ENCODE measurements at places on chromosomes 5 and 9.

DNA sequence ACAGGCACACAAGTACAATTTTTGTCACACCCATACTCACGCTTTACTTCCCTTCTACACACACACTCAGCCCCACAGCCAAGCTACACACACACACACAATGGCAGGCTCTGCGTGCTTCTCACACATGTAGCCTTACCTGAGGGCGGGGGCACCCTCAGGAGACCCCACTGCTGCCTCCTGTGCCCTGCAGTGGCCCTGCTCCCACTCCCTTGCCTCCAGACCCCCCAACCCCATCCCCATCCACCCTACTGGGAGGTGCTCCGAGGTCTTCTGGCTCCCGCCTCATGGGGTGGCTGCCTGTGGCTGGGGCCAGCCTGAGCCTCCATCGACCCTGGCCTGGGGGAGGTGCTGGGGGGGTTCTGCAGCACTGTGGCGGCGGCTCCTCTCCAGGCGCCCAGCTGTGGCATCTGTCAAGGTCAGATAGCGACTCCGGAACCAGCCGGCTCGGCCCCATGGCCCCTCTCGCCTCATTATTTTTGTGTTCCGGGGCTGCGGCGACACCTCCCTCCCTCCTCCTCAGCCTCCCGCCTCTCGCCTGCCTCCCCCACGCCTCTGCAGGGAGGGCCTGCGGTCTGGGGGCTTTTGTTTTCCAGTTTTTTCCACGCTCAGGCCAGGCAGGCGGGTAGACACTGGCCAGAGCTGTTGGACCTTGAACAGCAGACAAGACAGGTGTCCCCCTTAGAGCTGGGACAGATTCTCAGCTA is 21.7 kb downstream of the CXXC5 start:
- no peak for DNase-seq

DNA sequence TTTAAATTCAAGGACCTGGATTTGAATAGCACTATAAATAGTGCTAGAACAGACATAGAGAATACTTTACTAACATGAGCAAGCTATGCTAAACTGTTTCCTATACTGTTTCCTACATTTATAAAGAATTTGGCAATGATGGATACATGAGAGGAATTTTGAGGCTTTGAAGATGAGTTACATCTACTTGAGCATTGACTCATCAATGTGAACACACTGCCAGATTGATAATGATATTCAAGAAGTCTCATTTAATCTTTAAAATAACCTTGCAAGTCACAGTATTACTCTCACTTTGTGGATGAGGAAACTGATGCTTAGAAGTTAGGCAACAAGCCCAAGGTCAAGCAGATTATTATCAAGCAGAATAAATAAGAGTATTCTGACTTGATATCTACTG is 281.9 kb downstream of the DNAH5 start:
- DNase-seq = no peak

DNA sequence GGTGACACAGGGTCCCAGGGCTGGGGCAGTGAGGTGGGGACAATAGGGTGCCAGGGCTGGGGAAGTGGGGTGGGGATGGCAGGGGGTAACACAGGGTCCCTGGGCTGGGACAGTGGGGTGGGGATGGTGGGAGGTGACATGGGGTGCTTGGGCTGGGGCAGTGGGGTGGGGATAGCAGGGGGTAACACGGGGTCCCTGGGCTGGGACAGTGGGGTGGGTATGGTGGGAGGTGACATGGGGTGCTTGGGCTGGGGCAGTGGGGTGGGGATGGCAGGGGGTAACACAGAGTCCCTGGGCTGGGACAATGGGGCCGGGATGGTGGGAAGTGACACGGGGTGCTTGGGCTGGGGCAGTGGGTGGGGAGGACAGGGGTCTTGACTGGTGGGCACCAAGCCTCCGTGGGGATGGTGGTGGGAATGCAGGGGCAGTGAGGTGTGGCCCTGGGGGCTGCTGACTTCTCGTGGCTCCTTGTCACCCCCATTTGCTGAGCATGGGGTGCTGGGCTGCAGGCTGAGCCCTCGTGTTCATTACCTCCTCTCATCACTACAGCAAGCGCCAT is 41.7 kb downstream of the OLFM1 start:
- no peak for DNase-seq

DNA sequence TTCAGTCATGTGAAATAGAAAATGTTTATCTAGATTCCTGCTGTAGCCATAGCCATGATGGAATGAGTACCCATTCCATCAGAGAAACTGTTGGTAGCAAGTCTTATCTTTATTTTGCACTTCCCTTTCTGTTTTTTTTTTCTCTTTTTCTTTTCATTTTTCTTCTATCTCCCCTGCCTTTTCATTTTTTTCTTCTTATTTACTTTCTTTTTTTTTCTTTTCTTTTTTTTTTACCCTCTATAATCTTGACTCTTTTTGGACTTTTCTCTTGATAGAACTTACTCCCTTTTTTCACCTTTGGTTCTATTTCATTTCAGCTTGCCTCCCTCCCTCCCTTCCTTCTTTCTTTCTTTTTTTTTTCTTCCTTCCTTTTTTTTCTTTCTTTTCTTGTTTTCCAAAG is 15.4 kb downstream of the SLC25A46 start:
- DNase-seq = no peak

GRCh38 chr5:16412556-16412955 is 53.0 kb downstream of the ZNF622 start:
- no peak for DNase-seq

DNA sequence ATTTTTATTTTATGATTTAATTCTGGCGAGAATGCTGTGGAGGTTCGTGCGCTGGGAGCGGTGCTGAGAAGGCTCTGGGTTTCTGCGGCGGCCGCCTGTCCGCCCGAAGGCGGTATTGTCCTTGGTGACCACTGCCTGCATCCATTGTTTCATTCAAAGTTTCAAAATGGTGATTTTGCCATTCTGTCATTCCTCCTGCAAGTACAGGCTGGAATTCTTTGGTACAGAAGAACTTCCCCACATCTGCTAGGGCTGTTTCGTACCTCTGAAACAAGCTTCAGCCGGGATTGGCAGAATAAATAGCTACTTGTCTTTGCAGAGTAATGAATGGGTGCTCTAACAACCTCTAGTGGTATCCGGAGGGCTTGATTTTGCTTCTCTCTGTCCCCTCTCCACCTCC is 112.6 kb upstream of the CACNA1B start:
- DNase-seq = no peak

- DNase-seq = no peak
These were observed 14.2 kb upstream of the FOXB2 start for GRCh38 chr9:77005216-77005615.

DNA sequence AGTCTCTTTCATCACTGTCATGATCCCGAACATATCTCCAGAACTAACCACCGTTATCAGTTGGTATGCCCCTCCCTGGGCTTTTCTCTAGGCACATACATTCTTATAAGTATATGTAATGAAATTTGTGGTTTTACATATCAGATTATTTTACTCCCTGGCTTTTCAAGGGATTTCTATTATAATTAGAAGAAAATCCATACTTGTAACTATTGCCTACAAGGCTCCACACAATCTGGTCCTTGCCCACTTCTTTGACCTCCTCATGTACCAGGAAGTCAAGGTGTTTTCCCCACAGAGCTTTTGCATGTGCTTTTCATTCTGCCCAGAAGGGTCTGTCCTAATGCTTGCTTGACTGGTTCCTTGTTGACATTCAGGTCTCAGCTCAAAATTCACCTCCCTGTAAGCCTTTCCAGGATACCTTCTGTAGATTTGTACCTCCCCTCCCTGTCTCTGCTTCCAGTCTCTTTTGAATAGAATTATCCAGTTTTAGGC is 33.6 kb upstream of the HSD17B4 start:
- no peak for DNase-seq

DNA sequence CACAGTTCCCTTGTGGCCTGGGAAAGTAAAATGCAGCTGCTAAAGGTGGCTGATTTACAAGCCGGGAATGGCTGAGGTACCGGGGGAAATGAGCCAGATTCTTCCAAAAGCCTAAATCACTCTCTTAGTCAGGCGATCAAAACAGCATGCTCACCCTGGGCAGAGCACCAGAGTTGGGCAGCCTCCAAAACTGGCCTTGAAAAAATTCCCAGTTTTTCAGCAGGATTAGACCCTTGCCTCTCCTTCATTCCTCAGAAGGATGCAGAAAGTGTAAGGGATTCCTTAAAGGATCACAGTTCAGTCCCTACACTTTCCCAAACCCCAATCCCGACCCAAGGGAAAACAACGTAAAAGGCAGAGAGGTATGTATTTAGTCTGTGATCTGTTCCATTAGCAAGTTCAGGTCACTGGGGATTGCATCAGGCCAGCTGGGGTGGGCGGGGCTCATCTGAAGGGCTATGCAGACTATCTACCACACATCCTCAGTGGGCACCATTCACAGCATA is 16.9 kb downstream of the TMEM174 start:
- DNase-seq = no peak

GRCh38 chr9:112780450-112781036 is 30.0 kb downstream of the SNX30 start:
- DNase-seq = no peak
